Bone marrow (tissue), 2 donors: ENCODE measurements at places on chromosomes 5 and 9.

DNA sequence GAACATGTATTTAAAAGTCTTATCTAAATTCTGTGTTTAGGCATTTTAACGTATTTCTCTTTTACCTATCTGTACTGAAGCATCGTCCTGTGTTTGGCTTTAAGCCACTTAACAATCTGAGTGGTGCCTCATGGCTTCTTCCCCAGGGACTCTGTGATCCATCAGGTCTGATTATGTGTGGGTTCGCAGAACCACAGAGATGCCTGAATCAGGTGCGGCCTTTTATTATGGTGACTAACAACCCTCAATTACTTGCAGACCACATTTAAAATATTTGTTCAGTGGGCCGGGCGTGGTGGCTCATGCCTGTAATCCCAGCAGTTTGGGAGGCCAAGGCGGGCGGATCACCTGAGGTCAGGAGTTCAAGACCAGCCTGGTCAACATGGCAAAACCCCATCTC is 39.6 kb upstream of the SAP30L start:
- DNase-seq: no peak

GRCh38 chr9:117987945-117988344 is 283.7 kb downstream of the TLR4 start:
- no peak for DNase-seq

DNA sequence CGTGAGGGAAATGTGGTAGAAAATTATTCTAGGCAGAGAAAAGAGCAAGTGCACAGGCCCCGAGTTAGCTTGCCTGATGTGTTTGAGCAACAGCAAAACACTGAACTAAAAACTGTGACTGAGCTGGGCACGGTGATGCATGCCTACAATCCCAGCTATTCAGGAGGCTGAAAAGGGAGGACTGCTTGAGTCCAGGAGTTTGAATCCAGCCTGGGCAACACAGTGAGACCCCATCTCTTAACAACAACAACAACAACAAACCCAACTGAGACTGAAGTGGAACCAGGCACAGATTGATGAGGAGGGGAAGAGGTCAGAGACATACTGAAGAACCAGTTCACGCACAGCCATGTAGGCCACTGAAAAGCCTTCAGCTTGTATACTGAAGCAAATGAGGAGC is 42.5 kb downstream of the SCAI start:
- DNase-seq: no peak

DNA sequence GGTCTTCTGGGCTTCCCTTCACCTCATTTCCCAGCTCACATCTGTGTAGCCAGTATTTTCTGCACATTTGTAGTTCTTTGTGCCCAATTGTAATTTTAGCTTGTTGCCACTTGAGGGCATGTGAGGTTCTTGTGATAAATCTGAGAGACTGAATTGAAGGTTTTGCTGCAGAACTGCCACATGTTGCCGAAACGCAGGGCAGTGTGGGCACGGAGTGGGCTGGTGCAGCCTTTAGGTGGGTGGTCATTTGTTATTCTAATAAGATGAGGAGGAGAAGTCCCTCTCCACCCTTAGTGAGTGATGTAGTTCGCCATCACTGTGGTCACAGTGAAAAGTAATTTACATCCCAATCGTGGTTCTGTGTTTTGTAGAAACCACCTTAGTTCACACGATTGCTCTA is 21.2 kb downstream of the OTULIN start:
- DNase-seq: no peak

GRCh38 chr5:53575101-53575500 is 14.7 kb downstream of the NDUFS4 start:
- no peak for DNase-seq

- no peak for DNase-seq
Measured at GRCh38 chr5:102753889-102754766, 977 bp upstream of the PAM start.

- DNase-seq: no peak
Measured at GRCh38 chr5:159947708-159948358, 31.6 kb downstream of the ADRA1B start.
